ENCODE measurements at places on chromosomes 11 and 22.

DNA sequence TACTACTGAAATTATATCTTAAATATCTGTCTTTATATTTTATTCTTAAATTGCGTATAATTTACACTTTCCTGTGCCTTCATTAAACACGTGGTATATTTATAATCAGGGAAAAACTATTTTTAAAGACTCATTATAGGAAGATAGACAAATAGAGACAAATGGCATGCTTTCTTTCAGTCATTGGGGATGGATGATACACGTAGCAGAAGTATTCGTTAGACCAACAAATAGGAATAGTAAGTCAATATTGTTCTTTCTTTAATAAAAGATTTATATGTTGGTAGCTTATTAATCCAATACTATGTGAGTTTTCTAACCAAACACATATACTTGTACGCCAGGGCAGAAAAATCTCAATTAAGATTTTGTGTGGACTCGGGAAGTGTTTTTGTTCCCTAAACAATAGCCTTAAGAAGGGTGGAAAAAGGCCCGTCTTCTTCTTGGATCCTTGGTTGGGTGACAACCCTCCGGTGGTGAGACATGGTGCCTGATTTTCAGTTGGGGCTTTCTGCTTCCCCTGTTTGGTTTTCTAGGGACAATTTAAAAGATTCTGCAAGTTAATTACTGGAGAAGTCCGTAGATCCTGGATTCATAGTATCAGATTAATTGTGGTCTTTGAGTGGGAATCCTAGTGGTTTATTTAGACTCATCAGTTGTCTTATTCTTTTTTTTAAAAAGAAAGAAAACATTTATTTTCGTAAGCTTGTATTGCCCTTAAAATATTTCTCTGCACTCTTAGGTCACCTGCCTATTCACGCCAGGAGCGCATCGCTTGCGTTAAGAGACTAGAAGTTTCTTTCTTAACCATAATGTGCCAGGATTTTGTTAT is 83.5 kb upstream of the WNT7B start:
- DNase-seq = no peak

- no peak for DNase-seq
Observed at GRCh38 chr11:112719736-112720525, 241.3 kb upstream of the NCAM1 start.

- no peak for DNase-seq
Observed at GRCh38 chr11:72844356-72844755, 30.1 kb downstream of the ATG16L2 start.

DNA sequence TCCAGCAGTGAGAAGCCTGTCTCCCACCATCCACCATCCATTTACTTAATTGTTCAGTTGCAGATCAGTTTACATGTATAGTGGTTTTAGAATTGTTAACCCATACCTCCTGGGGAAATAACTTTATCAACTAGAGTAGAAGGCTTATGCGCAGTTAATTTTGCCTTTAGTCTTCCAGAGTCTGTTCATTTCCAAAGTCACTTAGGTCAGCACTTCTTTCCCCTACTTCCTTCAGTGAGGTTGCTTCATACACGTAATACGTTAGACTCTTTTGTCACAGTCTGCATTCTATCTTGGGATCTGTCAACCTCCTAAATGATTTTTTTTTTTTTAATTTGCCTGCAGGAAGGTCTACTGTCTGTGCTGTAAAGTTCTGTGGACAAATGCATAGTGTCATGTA is 495.6 kb upstream of the ISX start:
- no peak for DNase-seq

DNA sequence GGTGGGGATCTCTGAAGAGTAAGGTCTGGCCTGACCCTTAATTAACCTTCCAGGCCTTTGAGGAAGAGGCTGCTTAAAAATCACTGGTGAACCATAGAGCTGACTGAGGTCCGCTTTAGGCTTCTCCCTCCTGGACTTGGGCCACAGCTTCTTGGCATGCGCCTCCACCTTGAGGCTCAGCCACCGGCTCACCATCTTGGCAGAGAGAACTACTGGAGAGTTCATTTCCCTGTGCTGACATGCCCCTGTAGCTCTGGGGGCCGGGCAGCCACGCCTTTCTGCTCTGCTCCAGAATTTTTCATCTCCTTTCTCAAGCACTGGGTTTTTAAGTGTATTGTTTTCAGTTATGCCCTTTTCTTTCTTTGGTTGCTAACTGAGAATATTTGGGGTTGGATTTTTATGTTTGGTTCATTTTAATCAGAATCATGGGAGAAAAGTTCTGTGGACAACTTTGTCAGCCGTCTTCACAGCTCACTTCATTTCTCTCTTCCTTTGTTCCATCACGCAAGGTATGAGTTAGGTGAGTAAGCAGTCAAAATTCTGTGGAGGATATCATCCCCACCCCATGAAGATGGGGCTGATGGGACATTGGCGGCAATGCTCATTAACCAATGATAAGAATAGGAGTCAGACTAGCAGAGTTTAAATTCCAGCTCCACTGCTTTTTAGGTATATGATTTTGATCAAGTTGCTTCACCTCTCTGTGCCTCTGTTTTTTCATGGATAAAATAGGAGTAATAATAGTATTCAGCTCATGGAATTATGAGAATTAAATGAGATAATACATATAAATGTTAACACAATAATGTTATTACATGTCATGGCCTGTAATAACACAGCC is 103.9 kb downstream of the DBX1 start:
- DNase-seq = no peak

- DNase-seq = no peak
Observed at GRCh38 chr11:94513091-94513490, 830 bp downstream of the C11orf97 start.

DNA sequence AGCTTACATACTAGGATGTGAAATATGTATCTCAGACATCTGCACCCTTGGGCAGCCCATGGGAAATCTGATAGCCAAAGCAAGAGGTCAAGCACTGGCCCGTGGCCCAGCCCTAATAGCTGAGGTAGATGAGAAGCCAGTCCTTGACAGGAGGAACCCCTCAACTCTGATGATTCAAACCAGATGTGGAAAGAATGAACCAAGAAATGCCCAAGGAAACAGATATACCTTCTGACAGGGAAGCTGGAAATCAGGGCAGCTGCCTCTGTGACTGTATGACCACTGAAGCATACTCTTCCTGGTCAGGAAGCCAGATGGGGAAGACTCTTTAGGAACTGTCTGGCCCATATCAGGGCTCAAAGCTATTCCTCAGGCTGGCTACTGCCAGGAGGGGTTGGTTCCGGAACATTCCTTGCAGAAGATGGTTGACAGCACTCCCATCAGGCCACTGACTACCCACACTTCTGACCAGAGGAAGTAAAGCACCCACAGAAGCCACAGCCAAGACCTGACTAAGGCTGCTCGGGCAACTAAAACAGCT is 124.2 kb downstream of the SWAP70 start:
- peak; percentile 90 for DNase-seq

DNA sequence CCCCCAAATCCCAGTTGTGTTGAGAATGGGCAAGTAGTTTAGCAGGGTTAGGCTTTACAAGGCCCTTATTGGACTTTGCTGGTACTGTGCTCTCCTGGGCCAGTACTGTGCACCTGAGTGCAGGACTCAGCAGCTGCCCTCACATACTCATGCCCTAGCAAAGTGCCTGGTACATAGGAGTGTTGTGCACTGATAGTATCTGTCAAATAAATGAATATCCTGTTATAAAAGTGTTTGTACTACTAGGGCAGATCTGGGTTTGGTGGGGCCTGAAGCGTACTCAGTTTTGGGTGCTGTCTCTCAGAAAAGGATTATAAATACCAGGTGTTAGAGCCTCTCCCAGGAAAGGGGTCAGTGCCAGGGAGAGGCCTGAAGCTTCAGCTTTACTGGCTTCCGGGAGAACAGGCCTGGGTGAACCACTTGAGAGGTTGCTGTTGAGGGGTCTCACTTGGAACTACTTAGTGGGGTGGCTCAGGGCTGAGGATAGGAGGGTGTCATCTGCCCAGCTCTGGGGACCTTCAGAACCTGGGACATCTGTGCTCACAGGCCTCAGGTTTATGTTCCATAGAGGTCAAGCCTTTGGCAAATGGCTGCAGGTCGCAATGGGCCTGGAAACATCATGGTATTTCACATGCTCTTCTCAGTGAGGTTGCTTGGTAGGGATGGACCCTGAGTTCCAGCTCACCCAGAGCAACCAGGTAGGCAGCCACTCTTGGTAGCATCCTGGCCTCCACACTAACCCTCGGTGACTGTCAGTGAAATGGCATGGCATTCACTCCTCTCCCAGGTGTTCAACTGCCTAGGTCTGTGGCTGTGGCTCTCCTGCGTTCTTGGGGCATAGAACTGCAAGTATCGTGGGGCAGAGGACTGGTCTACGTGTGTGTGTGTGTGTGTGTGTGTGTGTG is 106.1 kb downstream of the ZBTB16 start:
- no peak for DNase-seq

- DNase-seq = no peak
Observed at GRCh38 chr11:80330264-80330663, 889.4 kb upstream of the TENM4 start.

DNA sequence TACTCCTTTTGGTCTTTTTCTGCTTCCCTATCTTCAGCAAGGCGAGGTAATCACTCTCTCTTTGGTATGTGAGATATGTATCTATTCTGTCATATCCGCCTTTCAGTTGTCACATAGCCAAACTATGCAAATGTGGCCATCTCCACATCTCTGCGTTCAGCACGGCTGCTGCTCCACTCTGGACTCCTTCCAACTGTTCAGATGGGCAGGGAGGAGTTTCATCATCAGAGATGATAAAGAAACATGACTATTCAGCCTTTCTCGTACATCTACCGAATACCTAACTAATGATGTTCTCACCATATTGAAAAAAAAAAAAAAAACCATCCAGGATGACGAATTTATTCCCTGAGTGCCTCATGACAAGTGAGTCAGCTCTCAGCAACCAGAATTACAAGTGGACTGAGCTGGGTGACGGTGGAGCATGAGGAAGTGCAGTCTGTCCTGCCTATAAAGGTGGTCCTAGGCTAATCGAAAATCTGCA is 899.6 kb downstream of the OPCML start:
- peak; percentile 98 for DNase-seq

DNA sequence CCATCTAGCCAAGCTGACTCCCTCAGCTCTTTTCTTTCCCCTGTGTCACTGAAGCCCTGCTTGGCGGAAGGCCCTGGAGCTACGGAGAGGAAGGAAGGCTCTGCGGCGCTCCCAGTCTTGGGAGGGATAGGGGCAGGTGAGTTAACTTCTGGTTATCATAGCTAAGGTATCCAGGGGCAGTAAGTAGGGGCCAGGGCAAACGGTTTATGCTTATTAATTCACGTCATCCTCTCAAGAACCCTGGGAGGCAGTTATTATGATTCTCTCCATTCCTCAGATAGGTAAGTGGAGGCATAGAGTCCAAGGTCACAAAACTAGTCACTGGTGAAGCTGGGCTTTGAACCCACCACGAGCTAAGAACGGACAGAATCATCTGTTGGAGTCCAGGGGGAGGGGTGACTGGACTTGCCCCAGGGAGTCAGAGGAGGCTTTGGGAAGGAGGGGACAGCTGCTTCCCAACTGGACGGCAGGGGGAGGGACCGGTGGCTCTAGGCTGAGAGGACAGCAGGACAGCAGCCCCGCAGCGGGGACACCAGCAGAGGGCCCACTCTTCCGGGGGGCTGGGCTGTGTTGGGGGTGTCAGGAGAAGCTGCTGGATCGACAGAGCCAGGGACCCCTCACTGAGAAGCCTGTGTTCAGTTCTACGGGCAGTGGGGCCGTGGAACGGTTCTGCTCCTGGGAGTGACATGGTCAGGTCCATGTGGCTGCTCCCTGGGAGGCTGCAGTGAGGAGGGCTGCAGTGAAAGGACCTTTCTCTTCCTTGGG is 3.5 kb downstream of the BAIAP2L2 start:
- DNase-seq = no peak

GRCh38 chr11:107783121-107783520 is 71.3 kb upstream of the SLN start:
- no peak for DNase-seq

DNA sequence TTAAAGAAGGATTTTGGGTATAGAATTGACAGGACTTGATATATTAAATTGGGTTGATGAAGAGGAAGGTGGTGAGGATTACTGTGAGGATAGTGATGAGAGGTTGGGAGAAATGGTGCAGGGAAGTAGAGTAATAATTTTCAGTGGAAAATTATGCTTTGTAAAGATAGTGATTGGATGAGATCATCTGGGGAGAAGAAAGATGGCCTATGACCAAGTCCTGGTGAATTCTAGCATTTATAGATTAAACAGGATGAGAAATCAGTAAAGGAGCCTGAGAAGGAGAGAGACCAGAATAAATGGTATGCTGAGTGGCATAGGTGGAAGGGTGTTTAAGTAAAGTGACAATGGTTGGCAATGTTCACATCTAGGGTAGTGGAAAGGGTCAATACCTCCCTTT is 15.0 kb downstream of the IPO7 start:
- no peak for DNase-seq

DNA sequence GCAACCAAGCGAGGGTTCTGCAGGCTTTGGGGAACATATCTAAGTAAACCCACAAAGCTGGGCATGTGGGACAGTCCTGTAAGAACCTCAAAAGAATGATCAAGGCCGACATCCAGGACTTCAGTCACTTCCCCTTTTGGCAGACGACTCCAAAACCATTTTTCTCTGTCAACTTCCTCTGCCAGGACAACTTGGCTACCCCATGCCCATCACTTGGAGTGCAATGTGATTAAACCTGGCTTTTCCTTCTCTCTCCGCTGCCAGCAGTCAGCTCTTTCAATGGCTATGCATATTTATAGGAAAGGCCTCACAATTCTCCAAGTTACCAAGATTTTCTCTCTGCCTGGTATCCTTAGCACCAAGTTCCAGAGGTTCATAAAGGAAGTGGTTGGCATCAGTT is 78.9 kb downstream of the C11orf58 start:
- DNase-seq = no peak

DNA sequence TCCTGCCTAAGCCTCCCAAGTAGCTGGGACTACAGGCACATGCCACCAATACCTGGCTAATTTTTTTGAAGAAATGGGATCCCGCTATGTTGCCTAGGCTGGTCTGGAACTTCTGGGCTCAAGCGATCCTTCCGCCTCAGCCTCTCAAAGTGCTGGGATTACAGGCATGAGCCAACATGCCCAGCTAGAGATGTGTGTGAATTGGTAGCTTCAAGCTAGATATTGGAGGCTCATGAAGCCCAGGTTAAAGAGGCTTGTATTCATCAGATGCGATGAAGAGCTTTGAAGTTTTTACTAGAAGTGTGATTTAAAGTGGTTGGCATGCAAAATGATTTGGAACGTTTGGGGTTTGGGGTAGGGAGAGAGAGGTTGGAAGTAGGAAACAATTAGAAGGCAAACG is 19.6 kb downstream of the NF2 start:
- DNase-seq = no peak

- no peak for DNase-seq
Observed at GRCh38 chr11:63494975-63495374, 4.0 kb upstream of the PLAAT5 start.

DNA sequence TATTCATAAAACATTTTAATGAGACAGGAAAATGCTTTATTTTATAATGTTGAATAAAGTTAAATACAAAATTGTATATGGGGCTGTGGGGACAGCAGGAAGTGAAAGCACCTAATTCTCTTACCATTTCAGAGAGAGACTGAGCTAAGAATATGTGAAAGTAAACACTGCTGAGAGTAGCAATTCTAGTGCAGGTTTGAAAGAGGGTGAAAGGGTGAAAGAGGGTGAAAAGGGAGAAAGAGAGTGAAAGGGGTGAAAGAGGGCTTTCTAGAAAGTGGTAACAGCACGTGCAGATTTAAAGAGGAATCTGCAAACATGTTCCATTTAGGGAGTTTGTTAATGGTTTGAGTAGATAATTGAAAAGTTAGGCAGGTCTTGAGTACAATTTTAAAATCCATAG is 652.0 kb upstream of the CCDC90B start:
- no peak for DNase-seq
